Ovary (tissue), 10 donors: ENCODE measurements at places on chromosomes 2 and 18.
A peak's percentile ranks its signal among the peaks of the same experiment; 100 is the strongest.

- DNase-seq = no peak
These were observed 28.5 kb upstream of the NPAS2 start for GRCh38 chr2:100791294-100791935.

GRCh38 chr18:58674863-58675472, 3.7 kb downstream of the MALT1 start:
- DNase-seq = no peak

GRCh38 chr2:72132981-72133720, 14.5 kb downstream of the CYP26B1 start:
- peak; percentile 24 for DNase-seq

- no peak for DNase-seq
These were observed 13.6 kb upstream of the NFU1 start for GRCh38 chr2:69450735-69451416.

DNA sequence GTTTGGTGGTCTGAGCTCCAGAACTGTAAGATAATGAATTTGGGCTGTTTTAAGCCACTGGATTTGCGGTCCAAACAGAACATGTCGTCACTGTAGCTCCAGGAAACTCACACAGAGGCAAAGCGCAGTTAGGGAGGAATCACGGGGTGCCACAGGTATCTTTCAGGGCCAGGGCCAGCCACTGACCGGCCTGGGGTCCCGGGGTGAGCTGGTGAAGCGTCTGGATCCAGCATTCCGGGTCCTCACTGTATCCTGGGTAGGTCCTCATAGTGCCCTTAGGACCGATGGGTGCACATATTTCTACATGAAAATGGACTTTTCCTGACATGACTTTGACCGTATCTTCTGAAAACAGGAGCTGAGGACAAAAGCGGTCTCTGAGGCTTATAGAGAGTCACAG, 196.0 kb upstream of the HDAC4 start:
- no peak for DNase-seq

- DNase-seq = no peak
These were observed 418.8 kb upstream of the SMIM21 start for GRCh38 chr18:75846321-75846720.

- DNase-seq = no peak
These were observed 70.2 kb downstream of the SPATS2L start for GRCh38 chr2:200376513-200377354.
